PC-9 (cell line): ENCODE measurements at places on chromosomes 3 and 15. TPM values are rescaled to one million over a fixed set of nuclear protein-coding genes. Genes with fewer than 3 reads are reported as not detected.

Gene DPH3
- total RNA-seq: 12.1 and 16.2 TPM in 2 replicates

DNA sequence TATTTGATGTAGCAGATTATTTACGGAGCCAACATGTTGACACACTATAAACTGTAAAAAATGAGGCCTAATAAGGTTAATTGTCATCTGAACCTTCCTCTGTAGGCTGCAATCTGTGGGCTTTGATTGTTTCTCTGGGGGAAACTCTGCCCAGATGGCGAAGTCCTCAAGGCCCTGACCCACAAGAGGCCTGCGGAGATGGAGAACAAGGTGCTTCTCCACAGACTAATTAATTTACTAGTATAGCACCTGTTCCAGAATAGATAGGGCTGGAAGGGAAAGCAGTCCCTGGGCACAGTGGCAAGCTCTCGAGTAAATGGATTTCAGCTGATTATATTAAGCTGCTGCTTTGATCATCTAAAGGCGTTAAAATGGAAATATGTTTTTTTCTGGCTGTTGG lies 338.8 kb upstream of the DNAJC19 start:
- DNase-seq: no peak

Gene GOLGA8J
- not detected in 2 replicates for total RNA-seq

DNA sequence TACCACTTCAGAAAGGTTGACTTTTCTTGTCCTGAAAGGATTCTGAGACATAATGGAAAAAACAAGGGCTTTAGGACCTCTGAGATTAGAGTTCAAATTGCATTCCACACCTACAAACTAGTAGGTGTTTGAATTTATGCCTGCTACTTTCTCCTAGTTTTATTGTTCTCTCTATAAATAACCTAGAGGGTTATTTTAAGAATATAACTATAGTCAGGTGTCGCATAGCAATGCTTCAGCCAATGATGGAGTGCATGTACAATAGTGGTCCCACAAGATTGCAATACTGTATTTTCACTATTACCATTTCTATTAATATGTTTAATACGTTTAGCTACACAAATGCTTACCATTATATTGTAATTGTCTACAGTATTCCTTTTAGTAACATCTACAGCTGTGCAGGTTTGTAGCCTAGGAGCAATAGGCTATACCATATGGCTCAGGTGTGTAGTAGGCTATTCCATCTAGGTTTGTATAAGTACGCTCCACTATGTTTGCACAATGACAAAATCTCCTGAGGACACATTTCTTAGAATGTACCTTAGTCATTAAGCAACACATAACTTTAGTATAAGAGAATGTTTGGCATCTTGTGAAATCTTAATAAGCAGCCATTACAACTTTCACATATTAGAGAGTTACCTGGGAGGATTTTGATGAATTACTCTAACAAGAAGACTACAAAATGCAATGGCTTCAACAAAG lies 1352.5 kb downstream of the ZPLD1 start:
- no peak for DNase-seq

Gene INKA1
- 0.40 TPM in 1 of 2 replicates, not detected in the other for total RNA-seq

DNA sequence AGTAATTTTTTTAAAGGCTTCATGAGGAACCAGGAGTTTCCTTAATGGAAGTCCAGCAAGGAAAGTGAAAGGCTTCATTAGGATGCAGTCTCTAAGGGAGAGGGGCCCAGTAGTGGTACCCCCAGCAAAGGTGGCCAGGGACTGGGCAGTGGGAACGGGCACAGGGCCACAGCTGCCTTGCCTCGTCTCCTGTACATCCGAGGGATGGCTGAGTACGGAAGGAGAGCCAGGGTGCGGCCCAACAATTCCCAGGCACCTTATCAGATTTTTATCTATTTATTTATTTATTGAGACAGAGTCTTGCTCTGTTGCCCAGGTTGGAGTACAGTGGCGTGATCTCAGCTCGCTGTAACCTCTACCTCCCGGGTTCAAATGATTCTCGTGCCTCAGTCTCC lies 14.5 kb downstream of the SEMA3G start:
- no peak for DNase-seq

Gene THBS1
- total RNA-seq: 406 and 512 TPM in 2 replicates

DNA sequence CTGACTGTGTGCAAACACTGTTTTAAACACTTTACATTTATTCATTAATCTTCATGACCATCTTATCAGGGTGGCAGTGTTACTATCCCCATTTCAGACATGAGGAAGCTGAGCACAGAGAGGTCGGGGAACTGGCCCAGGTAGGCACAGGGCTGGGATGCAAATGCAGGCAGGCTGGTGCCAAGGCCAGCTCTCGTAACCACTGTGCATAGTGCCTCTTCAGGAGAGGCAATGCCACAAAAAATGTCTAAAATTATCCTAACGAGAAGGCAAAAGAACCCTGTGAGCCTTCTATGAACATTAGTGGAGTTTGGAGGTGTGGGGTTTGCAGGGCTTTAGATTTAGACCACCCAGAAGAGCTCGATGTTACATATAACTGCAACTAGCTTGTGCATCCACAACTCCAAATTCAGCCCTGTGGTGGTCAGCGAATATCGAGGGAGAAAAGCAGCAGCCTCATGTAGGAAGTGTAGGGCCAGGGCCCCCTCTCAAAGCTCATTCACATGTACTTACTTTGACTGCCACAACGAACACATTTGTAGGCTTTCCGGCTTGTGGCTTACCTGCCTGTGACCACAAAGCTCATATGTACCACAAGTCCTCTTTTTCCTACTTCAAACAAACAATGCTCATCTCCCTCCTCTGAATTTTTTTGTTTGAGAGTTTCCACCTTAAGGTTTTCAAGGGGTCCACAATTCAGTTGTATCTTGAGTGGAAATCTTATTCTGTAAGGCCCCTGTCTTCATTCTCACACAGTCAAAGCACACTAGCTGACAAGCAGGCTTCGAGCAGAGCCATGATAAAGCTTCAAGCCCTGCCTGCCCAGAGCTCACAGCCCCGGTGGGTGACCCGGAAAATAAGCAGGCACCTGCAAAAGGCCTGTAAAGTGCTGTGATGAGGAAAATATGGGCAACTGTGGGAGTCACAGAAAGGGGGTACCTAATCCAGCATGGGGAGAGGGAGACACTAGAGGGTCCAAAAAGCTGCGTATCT lies 722.9 kb upstream of the CFAP20DC start:
- DNase-seq: no peak

- DNase-seq: no peak
These were observed 451.5 kb upstream of the NECTIN3 start for GRCh38 chr3:110620118-110620517.

DNA sequence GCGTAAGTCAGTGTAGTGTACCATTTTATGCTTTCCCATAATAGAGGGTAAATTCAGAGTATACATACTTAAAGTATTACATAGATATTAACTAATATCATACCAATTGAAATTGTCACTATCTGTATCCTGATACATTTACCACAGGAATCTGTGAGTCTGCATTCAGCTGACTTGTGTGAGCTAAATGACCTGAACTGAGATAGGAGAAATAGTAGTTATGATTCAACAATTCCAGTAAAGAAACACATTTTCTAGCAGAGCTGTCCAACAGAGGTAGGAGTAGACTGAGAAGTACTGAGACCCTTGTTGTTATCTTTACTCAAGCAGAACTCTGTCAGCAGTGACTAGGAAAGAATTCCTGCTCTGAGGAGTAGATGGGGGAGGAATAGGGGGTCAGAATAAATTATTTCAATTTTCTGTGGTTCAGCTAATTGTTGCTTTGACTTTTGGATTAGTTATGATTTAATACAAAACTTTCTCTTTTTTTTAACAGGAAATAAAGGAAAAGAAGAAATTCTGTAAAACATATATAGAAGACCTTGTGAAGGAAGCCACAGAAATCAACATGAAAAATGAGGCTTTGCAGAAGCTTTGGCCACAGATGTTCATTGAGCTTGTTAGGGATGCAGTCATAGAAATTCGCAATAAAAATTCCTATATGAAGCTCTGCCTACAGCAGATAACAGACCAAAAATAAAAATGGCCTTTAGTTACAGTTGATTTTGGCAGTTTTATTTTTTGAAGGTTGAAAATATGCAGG lies 66.2 kb upstream of the THSD4 start:
- no peak for DNase-seq

DNA sequence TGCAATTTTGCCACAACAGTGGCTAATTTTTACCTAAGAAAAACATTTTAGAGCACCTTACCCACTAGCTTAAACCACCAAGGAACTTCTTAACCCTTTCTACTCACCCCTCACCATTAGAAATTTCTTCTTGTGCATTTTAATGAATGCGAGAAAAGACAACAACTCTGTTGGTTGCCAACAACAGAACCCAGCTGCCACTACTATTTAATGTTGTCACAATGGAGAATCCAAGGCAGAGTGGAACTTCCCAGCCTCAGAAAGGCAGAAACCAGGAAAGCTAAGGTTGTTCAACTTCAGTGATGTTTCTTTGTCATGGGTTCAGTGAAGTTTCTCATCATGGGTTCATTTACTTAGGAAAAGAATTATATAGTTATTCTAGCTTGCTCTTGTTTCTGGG lies 325.2 kb upstream of the ARL6 start:
- no peak for DNase-seq

DNA sequence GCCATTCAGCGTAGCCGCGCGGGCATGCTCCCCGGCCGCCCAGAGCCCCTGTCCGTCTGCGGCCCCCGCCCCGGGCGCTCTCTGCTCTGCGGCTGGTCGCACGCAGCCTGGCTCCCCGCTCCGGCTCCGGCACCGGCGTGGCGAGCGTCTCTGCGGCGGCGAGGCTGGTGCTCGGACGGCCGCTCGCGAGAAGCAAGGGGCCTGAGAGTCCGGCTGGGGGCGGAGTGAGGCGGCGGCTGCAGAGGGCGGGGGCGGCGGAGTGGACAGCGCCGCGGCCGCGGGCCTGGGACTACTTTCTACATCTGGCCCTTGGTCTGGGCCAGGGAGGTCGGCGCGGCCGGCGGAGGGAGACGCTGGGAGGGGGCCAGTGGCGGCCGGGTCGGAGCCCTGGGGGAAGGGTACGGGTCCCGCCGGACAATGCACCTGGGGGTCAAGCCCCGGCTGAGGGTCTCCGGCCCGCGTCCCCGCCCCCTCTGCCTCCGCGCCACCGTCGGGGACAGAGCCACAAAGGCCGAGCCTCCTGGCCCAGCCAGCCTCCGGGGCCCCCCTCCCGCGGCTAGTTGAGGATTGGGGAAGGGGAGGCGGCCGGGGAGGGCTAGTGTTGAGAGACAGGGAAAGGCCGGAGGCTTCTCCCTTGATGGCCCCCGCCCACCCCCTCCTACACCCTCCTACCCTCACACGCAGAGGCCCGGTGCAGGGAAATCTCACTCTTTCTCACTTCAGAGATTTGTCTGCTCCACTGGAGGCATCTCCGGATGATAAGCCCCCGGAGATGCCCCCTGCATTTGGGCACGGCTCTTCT lies at the start of gene PRTG:
PRTG (minus strand) TSS at position 226 of the 802 bp plus-strand sequence; CDS start at position 5, 221 bp downstream.
- peak; percentile 81 for DNase-seq

- no peak for DNase-seq
These were observed 100.8 kb downstream of the TPRG1 start for GRCh38 chr3:189272500-189273119.

- DNase-seq: no peak
These were observed 28.0 kb upstream of the TMOD3 start for GRCh38 chr15:51801391-51801835.

Gene AHSG
- not detected in 2 replicates for total RNA-seq

GRCh38 chr3:21747376-21747775 lies 3.6 kb downstream of the ZNF385D start:
- no peak for DNase-seq

DNA sequence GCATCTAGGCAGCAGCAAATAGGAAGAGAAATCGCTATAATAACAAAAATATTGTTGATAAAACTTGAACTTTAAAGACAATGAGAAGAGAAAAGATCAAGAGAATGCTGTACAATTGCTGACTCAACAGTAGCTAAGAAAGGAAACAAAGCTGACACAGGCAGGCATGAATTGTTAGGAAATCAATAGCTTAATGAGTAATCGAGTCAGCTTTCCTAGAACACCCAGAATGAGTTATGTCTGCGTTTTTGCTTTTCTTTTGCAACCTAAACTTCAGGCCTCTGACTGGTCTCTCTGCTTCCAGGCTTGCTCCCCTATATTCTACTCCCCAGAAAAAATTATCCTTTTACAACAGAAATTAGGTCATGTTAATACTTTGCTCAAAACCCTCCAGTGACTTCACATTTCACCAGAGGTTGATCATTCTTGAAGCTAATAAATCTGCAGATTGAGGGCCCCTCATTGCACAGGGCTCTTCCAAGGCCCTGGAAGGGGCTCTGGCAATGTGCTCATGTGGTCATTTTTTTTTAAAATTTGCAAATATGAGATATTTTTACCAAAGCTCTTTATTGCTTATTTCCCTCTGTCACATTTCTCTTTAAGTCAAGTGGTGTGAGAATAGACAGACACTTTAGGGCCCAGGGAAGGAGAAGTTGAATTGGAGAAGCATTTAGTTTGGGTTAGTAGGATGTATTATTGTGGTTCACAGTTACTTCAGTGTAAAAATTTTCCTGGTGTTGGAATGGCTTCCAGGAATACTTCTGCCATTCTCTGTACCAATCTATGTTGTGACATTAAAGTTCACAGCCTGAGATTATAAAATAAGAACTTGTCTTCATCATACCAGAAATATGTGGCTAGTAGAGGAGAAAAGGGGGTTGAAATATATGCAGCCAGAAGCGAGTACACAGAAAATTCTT lies 116.3 kb downstream of the TMCO5A start:
- no peak for DNase-seq

Gene GATM
- 9.8 and 10.0 TPM in 2 replicates for total RNA-seq

Gene GOLGA8K
- total RNA-seq: 0.35 TPM in 1 of 2 replicates, not detected in the other

Gene TFG
- 163 and 224 TPM in 2 replicates for total RNA-seq

Gene ERC2
- total RNA-seq: 0.75 and 1.4 TPM in 2 replicates

DNA sequence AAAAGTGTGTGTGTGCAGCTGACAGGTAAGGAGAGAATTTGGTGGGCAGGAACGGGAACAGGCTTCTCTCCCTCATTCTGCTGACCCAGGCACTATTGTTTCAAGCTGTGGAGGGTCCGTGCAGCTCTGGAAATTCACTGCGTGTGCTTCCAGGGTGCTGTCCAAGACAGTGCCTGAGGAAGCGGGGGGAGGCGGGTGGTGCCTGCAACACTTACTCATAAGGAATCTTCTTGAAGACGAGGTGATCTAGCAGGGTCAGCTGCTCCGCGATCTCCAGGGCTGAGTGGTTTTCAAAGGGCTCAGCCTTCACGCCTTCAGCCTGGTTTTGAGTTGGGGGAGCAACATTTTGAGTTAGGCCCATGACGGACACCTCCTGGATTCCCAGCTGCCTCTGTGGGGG lies 46.6 kb upstream of the CTSH start:
- DNase-seq: no peak

DNA sequence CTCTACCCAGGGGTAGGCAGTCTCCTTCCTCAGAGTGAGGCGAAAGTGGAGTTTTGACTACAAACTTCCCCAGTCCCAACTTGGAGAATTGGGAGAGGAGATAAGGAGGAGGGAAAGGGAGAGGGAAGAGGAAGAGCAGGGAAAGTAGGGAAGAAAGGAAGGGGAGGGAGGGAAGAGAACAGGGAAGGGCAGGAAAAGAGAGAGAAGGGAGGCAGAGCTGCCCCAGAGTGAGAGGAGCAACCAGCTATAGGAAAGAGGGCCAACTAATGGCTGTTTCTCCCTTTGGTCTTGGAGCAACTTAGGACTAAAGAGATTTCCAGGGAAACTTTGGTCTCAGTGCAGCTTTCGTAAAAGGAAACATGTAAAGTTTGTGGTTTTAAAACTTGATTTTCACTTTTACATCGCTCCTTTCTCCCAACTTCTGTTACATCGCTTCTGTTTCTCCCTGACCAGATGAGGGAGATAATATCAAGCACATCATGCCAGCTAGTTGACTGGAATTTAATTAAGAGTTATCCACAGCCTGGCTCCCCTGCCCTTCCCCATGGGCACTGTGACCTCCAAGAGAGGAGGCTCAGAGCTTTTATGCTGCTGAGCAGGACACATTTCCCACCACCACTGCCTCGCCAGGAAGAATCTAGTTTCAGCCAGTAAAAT lies 1.4 kb downstream of the CA12 start:
- DNase-seq: no peak
